Ammon's horn (tissue), 1 donor: ENCODE measurements at places on chromosomes 5 and 9.

GRCh38 chr5:82422001-82422740, 144.0 kb upstream of the RPS23 start:
- DNase-seq, result no peak

DNA sequence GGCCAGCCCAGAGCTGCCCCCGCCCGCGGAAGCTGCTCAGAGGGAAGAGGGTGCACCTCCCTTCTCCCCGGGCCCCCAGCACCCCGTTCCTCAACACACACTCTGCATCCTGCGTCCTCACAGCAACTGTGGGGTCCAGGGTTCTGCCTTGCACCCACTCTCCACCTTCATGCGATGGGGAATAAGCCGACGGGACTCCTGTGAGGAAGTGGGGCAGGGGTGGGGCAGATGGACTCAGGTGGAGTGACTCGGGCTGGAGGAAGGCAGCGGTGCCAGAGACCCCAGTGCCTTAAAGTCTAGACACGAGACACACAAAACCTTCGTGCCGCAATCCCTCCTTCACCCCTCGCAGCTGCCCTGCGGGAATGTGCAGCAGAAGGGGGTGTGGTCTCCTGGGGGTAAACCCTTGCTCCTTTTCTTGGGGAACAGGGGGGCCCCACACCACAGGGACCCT, 8.6 kb downstream of the BRD3 start:
- DNase-seq, result no peak

DNA sequence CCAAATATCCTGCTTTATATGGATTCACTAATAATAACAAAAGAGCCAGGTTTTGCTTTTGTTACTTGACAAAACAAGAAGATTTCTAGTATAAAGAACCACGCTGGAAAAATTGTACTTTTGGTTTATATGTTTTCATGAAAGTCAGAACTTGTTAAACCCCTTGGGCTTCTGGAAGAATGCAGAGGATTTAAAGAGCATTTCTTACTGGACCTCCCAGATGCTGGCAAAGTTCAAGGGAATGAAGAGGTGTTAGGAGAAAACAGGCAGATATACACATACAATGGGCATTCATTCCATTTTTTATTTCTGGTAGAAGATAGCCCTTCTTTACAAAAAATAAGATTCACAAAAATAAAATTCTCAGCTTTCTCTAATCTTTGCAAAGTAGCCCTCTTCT, 61.1 kb downstream of the SAXO1 start:
- DNase-seq, result no peak

DNA sequence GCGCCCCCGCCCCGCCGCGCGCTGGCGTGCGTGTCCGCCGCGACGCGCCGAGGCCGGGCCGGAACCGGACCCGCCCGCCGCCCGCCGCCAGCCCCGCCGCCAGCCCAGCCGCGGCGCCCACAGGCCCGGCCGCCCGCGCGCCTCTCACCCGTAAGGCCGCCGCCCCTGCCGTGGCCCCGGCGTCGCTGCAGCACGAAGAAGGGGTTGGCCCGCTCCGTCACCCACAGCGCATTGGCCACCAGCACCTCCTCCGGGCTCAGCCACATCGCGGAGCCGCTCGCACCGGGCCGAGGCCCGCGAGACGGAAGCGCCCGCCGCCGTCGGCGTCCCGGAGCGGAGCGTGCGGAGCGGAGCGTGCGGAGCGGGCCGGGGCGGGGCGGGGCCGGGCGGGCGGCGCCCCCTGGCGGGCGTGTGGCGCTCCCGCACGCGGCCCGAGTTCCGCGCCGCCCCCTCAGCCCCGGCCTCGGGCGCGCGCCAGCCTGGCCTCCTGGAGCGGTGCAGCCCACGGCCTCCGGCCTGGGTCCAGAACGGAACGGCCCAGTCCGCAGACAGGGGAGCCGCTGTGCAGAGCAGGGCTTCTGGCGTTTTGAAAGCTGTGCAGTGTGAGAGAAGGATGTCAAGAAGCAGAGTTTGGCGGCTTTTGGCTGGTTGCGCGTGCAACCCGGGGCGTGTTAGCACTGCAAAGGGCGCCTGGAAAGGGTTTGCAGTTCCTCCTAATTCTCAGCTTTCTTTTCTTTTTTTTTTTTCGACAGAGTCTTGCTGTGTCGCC, at the start of gene TBC1D9B:
TSS of gene TBC1D9B (minus strand) at position 342 of the 769 bp plus-strand sequence. CDS start at position 266, 76 bp downstream.
- DNase-seq, result peak; percentile 72

- no peak for DNase-seq
Observed at GRCh38 chr9:135320331-135320730, 159.3 kb upstream of the PPP1R26 start.

- no peak for DNase-seq
Observed at GRCh38 chr5:158917731-158918130, 182.0 kb downstream of the EBF1 start.

DNA sequence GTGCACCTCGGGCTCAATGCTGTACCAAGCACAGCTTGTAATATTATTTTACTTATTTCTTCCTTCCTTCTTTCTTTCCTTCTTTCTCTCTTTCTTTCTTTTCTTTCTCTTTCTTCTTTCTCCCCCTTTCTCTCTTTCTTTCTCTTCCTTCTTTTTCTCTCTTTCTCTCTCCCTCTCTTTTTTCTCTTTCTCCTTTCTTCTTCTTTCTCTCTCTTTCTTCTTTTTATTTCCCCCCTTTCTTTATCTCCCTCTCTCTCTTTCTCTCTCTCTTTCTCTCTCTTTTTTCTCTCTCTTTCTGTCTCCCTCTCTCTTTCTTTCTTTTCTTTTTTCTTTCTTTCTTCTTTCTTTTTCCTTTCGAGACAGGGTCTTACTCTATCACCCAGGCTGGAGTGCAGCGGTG, 32.7 kb upstream of the GNE start:
- DNase-seq, result no peak

- no peak for DNase-seq
Observed at GRCh38 chr5:167804512-167805220, 486.8 kb upstream of the WWC1 start.

DNA sequence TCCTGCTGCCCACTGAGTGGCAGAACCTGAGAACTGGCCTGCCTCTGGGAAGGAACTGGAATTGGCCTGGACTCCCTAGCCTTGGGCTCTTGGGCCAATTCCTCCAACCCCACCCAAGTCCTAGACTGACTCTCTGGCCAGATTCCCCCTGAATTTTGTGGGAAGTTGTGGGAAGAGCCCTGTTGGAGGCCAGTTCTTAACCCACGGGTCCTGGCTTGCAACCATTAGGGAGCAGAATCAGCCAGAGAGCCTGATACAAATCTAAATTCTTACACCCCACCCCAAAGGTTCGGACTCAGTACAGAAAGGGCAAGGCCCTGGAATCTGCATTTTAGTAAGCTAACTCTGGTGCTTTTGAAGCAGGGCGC, 125.3 kb upstream of the SLC25A48 start:
- DNase-seq, result no peak

DNA sequence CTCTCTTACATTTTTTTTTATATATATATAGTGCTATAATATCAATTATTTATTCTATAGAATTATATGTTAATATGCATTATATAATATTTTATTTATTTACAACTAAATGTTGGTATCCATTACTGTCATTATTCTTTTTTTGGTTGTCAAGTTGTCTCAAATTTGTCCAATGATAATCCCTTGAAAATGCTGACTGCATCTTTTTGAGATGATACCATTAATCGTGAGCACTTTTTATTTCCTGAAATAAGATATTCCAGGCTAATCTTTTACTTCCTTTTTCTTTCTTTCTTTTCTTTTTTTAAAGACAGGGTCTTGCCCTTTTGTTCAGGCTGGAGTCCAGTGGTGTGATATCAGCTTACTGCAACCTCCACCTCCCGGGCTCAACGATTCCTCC, 12.7 kb upstream of the MPDZ start:
- no peak for DNase-seq

DNA sequence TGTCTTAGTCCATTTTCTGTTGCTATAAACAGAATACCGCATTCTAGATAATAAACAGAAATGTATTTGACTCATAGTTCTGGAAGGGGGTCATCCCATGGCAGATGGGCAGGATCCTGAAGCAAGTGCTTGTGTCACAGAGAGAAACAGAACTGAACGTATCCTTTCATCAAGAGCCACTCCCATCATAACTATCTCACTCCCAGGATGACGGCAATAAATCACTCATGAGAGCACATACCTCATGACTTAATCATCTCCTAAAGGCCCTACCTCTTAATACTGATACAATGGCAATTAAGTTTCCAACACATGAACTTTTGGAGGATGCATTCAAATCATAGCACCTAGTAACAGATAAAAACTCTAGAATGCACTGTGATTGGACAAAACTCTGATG, 142.9 kb downstream of the CAMK4 start:
- DNase-seq, result no peak

DNA sequence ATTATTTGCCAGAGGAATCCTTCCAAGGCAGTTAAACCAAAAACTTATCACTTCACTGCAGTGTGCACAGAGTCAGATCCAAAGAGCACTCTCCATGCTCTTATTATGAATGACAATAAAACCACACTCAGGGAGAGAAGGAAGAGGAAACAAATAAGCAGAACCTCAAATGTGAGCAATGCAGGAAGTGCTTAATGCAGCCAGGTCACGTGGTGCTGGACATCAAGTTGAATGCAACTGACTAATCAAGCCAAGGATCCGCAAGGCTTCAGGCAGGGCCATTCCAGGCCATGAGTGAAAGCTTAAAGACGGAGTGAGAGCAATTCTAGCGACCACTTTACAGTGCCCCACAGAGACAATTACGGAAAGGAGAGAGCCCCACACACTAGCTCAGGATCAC, 230.4 kb upstream of the PUM3 start:
- DNase-seq, result no peak

GRCh38 chr5:52997424-52997823, 8.3 kb downstream of the ITGA2 start:
- DNase-seq, result peak; percentile 96

DNA sequence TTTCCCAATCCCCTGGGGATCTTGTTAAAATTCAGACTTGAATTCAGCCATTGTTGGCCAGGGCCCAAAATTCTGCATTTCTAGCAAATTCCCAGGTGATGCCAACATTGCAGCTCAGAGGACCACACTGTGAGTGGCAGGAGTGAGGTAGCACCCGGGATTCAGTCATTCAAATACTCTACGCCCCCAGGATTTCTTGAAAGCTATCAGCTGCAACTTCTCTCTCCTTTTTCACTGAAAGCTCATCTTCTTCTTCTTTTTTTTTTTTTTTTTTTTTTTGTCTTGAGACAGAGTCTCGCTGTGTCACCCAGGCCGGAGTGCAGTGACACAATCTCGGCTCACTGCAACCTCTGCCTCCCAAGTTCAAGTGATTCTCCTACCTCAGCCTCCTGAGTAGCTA, 19.3 kb upstream of the ANKH start:
- DNase-seq, result no peak

DNA sequence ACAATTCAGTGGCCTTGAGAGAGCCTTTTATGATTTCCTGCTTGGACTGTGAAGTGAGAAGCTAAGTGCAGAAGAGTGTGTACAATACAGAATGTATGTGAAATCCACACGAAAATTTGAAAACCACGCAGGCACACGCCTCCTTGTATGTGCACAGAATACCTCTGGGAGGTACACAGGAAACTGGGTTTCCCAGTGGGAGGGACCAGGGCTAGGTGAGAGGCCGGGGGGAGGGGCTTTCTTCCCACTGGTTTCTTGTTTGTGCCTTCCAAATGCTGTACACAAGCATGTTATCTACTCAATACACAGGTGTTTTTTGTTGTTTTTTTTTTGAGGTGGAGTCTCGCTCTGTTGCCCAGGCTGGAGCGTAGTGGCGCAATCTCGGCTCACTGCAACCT, 16.1 kb downstream of the C9orf50 start:
- DNase-seq, result no peak
